Peyer's patch (tissue), 4 donors: ENCODE measurements at places on chromosomes 2 and 18.

GRCh38 chr2:236841389-236841788 lies 244.3 kb upstream of the COPS8 start:
- no peak for DNase-seq

- DNase-seq: no peak
Measured at GRCh38 chr2:22554453-22554852, 830.5 kb upstream of the KLHL29 start.

GRCh38 chr2:144194326-144195071 lies 325.4 kb downstream of the ZEB2 start:
- no peak for DNase-seq

GRCh38 chr2:177002983-177003382 lies 209.6 kb upstream of the HNRNPA3 start:
- DNase-seq: no peak

DNA sequence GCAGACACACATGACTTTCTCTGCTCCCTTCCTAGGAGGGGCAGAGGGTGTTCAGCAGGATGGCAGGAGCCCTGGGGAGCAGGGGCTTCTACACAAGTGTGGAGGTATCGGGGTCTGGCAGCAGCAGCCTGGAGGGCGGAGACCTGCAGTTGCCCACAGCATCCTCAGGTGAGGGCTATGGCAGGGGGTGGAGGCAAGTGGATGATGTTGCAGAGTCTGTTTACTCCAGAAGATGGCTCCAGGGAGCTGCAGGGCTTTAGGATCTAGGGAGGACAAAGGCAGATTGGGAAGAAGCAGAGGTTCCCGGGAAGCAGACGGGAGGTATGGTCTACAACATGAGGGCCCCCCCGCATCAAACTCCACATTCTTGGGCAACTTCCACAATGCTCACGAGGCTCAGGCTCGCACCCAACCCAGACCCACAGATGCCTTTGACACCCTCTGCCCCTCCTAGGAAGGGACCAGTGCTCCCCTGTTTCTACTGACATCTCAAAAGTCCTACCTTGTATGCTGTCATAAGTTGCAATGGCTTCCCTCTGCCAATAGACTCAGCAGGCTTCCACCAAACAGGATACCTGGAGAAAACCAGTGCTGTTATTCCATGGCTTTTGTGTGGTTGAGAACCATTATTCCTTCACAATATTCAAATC lies 12.0 kb upstream of the ATP6V1C2 start:
- DNase-seq: no peak

GRCh38 chr2:195648787-195649186 lies 8.2 kb upstream of the SLC39A10 start:
- DNase-seq: no peak

- DNase-seq: no peak
Measured at GRCh38 chr2:70823249-70823648, 2.9 kb upstream of the CLEC4F start.

GRCh38 chr2:113251118-113251517 lies 27.6 kb downstream of the PAX8 start:
- DNase-seq: peak; percentile 55

- DNase-seq: no peak
Measured at GRCh38 chr2:209094221-209094620, 329.6 kb upstream of the MAP2 start.

DNA sequence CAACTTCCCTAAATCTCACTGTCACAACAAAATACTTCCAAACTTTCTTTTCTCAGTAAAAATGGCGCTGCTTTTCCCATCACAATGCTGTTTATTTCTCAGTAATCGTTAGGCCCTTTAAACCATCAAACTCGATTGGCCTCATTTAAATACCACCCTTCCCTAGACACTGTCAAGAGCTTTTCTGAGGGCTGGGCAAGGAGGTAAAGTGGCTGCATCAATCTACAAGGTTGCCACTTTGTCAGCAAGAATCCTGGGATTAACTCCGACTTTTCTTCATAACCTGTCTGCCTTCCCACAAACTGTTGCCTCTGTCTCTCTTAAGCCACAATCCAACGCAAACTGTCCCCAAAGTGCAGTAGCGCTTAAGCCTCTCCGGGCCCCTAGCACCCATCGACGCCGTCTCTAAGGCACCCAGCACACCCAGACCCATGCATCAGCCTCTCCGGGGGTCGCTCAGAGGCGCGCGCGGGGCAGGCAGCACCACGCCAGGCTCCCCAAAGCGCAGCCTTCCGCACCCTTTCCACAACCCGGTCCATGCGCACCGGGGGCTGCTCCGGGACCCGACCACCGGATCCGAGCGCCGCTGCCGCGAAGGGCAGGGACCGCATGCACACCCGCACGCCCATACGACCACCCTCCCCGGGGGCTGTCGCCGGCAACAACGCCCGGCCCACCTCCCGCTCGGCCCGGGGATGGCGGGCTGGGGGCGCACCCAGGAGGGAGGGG lies 683 bp downstream of the MBOAT2 start:
- DNase-seq: no peak

GRCh38 chr2:135149251-135149650 lies 97.2 kb downstream of the RAB3GAP1 start:
- no peak for DNase-seq

GRCh38 chr2:20585359-20585709 lies 65.6 kb downstream of the HS1BP3 start:
- DNase-seq: no peak

DNA sequence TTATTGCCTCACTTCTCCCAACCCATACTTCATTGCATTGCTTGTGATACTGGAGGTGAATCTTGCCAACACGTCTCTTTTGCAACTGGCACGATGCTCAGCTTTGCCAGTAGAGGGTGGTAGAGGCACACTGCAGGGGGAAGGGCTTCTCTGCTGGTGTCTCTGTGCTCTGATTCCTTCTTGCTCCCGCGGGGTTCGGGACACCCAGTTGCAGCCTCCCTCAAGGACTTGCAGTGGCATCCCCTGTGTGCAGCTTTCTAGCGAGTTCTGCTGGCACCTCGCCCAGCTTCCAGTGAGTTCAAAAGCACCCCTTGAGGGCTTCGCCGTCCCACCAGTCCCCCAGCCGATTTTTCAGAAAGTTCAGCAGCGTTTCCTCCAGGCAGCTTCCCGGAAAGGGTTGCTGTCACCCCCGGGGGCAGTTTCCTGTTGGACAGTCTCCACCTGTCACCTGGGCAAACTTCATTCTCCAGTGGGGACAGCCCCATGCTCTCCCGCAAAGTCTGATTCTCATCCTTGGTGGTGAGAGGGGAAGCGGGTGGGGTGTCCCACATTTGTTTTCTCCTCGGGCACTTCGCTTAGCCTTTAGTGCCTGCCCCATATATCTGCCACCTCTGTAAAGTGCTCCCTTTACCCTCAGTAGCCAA lies 35.4 kb upstream of the EN1 start:
- DNase-seq: peak; percentile 37

GRCh38 chr18:35183886-35184285 lies 56.9 kb upstream of the ZNF397 start:
- DNase-seq: no peak

DNA sequence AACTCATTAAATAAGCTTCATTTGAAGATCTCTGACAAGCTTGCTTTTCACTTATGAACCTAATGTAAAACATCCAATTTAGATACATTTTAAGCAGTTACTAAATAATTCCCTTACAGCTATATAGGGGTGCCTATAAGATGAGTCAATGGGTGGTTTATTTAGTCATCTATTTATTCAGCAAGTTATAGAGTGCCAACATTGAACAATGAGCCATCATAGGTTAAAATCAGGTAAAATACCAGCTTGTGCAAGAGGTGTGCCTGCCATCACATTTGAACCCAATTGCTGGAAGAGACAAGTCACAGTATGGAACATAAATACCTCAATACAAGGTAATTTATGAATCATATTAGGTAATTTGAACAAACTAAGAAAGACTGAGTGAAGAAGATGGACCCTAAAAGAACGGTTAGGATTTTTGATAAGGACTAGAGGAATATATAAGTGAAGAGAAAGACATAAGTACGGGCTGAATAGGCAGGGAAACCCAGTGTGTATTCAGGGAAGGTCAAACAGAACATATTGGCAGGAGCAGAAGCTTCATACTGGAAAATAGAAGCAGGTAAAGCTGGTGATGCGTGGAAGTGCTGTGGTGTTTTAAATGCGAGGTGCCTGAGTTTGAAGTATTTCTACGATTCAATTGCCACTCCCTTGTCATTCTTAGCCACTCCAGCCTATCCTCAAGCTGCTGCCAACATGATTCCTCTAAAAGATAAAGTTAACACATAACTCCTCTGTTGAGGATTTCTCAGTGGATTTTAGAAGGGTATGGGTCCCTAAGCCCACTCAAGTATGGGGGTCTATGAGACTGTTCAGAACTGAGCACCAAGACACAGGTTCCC lies 18.9 kb upstream of the STAT4 start:
- no peak for DNase-seq

DNA sequence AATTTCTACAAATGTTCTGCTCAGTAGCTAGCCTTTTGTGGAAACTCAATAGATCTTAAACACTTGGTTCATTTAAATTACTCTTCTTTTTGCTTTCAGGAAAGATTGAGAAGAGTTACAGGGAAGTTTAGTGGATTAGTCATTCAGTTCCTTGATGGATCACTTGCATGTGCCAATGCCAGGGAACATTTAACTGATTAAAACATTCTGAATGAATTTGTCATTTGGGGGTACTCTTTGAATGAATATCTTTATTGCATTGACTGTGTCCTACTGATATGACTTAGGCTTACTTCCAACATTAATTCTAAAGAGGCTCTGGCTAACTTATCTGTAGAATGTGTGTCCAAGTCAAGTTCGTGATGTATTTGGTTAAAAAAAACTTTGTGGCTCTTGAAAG lies 199.8 kb downstream of the PLCL1 start:
- no peak for DNase-seq

- no peak for DNase-seq
Measured at GRCh38 chr2:58512878-58513277, 271.8 kb upstream of the FANCL start.

GRCh38 chr2:95388091-95388692 lies 14.3 kb upstream of the FAHD2A start:
- DNase-seq: no peak

DNA sequence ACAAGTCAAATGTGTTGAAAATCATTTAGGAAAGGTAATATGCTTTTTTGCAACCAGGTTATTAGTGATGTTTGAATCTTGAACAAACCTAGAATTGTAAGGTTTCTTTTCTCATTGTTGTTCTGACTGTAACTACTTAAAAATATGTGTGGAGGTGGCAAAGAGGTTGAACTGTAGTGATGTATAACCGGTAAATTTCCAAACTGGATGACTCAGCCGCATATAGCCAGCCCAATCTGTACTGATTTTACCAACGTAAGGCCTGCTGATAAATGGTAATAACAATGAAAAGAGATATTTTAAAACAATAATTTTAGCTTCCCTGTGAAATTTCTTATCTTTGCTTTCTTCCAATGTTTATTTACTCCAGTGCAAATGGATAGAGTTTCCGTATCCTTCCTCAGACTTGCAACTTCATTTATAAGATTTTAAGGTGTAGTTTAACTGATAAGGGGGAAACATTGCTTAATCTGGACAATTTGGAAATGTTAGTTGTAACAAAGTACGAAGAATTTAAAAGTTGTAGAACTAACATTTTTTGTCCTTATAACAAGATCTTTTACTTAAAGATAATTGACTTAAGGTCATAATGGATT lies 1170.4 kb upstream of the ZEB2 start:
- DNase-seq: no peak

DNA sequence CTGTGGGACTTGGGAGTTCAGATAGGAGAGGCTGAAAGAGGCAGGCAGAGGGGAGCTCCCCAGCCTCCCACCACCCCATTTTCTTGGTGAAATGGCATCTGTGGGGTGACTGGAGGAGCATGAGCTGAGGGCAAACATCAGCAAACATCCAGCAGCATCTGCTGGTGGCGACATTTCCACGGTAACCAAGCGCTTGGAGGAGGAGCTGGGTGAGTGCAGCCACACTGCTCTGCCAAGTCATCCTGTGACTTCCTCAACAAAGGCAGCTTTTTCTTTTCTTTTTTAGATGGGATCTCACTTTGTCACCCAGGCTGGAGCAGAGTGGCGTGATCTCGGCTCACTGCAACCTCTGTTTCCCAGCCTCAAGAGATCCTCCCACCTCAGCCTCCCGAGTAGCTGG lies 5.6 kb downstream of the TXNL4A start:
- no peak for DNase-seq

- DNase-seq: no peak
Measured at GRCh38 chr18:10950876-10951630, 198.3 kb downstream of the PIEZO2 start.
